ENCODE measurements at places on chromosomes 16 and 17.
A peak's percentile ranks its signal among the peaks of the same experiment; 100 is the strongest.

- peak; percentile 72 for DNase-seq
Measured at GRCh38 chr17:49132699-49133364, at the start of gene B4GALNT2. TSS of gene B4GALNT2 (plus strand) at chr17:49132769. CDS start at chr17:49132793, 24 bp downstream.

DNA sequence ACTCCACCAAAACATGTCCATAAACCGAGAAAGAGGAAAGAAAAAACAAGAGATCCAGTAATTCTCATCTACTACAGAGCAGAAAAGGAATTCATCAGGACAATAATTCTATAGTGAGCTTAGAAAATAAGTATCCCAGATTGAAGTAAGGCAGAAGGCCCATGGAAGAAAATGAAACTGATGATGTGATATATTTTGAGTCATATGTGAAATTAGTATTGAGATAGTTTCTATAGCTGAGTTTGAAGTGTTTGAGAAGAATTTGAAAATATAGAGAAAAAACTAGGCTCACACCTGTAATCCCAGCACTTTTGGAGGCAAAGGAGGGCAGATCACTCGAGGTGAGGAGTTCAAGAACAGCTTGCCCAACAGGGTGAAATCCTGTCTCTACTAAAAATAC is 19.7 kb downstream of the LUC7L3 start:
- DNase-seq = no peak

- DNase-seq = no peak
Measured at GRCh38 chr17:7363311-7363710, 8.4 kb downstream of the TMEM95 start.

- no peak for DNase-seq
Measured at GRCh38 chr16:16092925-16093627, 130.2 kb downstream of the ABCC6 start.

DNA sequence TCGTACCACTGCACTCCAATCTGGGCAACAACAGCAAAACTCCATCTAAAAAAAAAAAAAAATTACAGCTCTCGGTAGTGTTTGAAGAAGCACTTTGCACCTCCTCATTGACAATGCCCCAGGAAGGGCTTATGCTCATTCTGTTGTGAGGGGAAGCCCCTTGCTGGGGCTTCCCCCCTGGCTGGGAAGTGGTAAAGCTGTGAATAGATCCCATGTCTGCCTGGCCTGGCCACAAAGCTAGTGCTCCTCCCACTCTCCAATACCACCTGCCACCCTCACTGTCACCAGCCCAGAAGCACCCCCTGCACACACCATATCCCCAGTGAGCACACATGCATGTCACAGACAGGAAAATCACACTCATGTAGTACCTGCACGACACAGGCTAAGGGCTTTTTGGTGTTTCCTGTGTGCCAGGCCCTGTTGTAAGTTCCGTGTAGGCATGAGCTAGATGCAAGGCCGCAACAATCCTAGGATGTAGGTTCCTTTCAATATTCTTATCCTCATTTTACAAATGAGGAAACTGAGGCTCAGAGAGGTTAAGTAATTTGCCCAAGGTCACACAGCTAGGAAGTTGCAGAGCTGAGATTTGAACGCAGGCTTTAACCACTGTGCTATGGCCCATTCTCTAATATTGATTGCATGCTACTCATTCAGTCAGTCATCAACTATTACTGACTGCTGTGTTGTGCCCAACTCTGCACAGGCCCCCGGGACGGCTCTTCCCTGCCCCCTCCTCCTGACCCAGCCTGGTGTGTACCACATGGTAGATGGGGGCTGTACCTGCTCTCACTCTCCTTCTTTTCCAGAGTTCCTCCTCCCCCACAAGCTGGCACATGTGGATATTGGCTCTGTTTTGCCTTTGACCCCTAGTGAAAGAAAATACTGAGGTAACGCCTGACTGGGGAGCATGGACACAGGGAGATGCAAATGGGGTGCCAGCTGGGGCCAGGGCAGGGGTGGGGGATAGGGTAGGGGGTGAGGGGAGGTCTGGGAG is 11.9 kb upstream of the COL1A1 start:
- DNase-seq = no peak

DNA sequence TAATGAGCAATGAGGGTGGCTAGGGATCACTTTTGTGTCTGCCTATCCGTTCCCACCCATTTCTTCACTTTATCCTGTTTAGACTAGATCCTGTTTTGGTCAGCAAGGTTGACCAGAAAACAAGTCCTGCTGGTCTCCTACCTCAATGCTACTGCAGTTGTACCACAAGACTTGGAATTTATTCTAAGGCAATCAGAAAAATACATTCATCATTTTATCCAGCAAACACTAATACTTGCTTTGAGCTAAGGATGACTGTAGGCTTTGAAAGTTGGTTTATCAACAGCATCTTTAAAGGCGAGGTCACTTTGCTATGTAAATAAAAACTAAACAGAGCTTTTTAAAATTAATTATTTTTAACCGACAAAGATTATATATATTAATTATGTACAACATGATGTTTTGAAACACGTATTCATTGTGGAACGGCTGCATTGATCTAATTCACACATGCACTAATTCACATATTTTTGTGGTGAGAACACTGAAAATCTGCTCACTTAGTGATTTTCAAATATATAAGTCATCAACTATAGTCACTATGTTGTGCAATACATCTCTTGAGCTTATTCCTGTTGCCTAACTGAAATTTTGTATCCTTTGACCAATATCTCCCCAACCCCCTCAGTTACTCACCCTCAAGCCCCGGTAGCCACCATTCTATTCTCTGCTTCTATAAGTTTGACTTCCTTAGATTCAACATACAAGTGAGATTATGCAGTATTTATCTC is 125.9 kb upstream of the HS3ST3A1 start:
- no peak for DNase-seq

DNA sequence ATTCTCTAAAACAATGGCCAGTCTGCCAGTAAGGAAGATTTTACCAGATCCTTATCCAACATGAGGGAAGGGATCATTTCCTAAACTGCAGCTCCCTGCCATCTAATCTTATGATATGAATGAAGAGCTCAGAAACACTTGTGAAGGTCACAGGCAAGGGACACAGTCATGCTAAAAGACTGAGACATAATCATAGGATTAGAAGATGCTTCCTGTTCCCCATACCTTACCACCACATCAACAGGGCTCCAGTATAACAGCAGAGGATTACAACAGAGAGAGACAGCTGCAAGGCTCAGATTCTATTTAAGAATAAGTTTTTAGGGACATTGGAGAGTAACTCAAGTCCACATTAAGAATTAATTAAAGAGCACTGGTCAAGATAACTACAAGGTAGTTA is 93.3 kb downstream of the BRIP1 start:
- DNase-seq = no peak

All from T47D (cell line).